ENCODE measurements at places on chromosomes 4 and X.
A peak's percentile ranks its signal among the peaks of the same experiment; 100 is the strongest.

GRCh38 chrX:19904778-19905367 lies 17.5 kb upstream of the SH3KBP1 start:
- no peak for DNase-seq

DNA sequence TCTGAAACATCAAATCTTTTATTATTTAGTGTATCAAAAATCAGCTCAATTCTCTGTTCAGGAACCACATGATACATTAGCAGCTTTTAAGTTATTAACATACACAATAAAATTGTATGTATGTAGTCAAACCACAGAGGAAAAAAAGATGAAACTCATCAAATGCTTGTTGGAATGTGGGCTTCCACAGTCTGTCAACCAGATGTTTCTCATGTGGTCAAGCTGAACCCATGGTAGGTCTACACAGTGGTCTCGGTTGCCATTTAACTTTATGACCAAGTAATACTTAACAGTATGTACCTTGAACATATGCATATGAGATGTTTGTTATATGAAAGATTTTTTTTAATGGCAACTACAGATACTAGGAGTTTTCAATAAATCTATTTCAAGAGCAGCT lies 427.8 kb downstream of the IL15 start:
- no peak for DNase-seq

- no peak for DNase-seq
Measured at GRCh38 chr4:56880572-56880971, 27.1 kb upstream of the REST start.

DNA sequence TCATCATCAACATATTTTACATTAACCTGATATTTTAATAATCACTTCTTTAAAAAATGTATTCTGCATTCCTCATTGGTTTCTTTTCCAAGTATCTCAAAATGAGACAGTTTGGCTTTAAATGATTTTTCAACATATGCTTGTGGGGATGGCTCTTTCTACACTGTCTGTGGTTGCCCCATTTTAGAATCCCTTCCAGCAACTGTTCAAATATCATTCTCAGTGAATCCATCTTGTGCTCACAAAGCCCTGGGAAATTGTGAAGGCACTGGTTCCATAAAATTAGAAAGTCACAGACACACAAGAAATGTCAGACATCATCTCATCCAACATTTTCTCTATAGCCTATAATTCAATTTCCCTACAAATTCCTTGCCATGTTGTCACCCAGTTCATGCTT lies 103.5 kb downstream of the LNX1 start:
- DNase-seq, result no peak

DNA sequence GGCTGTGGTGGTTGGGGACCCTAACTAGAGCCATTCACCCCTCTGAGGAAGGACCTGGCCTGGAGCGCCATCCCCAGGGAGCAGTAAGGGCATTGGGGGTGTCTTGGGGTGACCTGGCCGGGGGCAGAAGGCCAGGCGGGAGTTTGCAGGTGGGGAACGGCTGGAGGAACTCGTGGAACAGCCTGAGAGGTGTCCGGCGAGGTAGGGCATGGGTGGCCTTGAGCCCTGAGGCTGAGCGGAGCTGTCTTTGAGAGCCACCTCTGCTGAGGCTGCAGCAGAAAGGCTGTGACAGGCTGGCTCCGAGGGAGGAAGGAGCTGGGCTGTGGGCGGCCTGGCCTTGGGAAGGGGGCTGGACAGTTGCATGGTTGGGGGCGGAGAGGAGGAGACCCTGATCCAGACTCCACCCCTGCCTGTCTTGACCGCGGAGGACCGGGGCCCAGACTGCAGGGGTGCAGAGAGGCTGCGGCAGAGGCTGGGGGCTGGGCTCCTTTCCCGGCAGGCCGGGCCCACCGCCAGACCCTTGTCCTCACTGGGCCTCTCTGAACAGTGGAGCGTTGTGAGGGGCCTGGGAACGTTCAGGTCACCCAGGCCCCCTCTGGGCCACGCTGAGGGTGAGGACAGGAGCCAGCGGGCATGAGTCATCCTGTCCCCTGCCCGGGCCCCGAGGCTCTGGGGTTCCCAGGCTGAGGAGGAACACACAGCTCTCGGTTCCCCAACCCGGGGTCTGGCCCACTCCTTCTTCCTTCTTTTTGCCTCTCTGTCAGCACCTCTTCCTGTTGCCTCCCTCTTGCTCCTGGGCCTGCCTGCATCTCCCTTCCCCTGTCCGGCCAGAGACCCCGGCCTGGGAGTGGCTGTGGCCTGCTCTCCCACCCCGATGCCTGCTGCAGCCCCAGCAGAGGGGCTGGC lies 8.1 kb downstream of the SH3BP2 start:
- DNase-seq, result no peak

DNA sequence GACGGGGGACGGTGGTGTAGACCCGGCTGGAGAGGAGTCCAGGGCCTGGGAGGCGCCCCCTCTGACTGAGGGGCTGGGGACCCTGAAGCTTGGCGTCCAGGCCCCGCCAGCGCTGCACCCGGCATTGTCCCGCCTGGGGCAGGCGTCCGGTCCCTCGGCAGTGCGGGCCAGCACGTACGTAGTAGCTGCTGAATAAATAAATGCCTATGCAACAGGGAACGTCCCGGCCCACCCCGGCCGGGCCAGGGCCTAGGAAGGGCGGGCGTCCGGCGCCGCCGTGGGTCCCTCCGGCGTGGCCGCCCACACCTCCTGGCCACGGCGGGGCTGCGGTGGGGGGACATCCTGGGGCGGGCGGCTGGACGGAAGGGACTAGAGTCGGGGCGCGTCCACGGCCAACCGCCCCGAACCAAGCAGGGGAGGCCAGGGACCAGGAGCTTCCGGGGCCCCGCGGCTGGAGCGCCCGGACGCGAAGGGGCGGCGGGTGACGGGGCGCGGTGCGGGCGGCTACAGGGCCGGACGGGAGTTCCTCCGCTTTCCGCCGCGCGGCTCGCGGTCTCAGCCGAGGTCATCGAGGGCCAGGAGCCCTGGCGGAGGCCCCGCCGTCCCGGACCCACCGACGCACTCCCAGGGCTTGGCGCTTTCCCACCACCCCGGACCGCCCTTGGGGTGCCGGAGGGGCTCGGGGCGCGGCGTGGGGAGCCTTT lies 886 bp upstream of the WWC2 start:
- peak; percentile 4 for DNase-seq

DNA sequence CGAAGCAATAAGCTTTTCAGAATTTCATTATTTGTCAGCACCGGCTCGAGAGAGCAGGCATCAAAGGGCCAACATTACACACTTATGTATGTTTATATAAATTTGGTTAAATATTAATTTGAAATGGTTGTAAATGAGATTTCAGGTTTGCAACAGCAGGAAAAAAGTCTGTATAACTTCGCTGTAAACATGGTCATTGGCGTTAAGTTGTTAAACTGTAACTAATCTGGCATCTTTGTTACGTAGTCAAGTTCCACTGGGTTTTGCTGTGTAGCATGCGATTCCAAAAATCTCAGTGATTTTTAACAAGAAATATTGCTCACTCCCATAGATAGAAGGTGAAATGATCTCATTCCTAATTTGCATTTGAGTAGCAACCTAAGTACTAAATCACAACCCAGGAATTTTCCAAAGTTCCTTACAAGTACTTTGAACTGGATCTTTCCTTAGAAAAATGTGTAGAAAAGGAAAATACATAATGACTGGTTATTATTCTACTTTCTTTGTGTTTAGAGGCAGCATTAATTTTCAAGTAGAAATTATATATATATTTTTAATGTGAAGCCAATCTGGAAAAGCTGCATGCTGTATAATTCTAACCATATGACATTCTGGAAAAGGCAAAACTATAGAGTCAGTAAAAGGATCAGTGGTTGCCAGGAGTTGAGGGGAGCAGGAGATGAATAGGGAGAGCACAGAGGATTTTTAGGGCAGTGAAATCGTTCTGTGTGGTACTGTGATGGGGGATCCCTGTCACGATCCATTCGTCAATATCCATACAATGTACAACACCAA lies 222.1 kb downstream of the CBR4 start:
- no peak for DNase-seq

- no peak for DNase-seq
Measured at GRCh38 chrX:2388669-2389068, 112.1 kb downstream of the DHRSX start.

DNA sequence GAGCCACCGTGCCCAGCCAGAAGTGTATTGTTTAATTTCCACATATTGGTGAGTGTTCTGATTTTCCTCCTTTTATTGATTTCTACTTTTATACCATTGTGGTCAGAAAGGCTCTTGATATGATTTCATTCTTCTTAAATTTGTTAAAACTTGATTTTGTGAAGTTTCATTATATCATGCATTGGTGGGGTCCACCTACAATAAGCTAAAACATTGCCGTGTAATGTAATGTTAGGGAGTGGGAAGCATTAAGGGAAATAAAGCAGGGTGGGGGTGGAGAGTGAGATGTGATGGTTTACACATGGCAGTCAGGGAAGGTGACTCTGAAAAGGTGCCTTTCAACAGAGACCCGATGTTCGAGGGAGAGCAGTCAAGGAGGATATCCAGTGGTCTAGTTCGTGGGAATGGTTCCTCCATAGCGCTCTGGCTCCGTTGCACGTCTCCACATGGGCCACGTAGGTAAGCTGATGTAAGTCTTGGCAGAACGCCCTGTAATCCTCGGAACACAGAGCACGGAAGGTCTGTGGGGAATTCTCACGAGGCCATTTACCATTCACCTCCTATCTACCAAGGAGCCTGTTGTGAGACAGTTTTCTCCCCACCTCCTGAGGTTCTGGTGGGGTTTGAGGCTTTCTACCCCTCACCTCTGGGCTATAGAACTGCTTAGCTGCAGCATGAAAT lies 7.7 kb upstream of the WDR13 start:
- no peak for DNase-seq

GRCh38 chr4:130146773-130147172 lies 1050.8 kb downstream of the C4orf33 start:
- DNase-seq, result no peak

DNA sequence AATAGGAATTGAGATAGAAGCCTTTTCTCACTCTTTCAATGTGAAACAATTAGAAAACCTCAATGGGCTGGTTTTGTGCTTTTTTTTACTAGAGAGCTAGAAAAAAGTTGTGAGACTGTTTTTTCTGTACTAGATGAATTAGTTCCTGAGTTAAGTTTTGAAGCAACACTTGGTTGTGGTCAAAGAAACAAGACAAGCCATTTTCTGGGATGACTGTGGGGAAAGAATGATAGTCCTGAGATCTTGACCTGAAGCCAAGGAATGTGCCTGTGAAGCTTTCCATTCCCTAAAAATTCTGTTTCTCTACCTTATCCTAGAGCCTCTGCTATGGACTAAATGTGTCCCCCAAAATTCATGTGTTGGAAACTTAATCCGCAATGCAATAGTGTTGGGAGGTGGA lies 157.8 kb upstream of the TLL1 start:
- DNase-seq, result no peak

DNA sequence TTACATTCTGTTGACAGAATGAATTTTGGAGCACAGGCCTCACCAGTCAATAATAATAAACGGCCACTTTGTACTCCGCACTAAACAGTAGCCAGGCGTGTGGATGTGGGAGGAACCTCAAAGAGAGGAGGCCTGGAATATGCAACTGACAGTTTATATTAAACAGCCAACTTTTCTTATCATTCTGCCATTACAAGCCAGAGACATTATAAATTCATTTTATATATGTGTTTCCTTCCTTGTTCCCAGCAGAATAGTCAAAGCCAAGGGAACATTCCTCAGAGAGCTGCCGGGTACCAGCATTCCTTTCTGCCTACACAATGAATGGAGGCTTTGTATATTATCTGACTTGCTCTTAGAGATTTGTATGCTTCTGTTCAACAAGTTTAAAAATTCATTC lies 436.5 kb upstream of the FTHL17 start:
- no peak for DNase-seq

DNA sequence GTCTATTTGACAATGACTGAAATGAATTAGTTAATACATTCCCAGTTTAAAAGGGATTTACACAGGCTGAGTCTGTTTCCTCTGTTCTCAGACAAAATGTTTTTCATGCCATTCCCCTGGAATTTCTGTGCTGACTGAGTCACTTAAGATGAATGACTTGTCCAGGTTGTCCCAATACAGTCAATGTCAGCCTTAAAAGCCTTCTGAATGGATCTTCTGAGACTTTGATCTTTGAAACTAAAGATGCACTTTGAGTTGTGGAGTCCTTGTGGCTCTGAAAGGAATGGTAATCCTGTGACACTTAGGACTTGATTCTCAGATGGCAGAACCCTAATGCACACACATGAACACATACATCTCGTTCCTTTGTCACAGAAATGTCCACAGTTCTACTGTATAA lies 622.2 kb upstream of the GRID2 start:
- no peak for DNase-seq

Measured in GOT3 (cell line).